ENCODE measurements at places on chromosomes 13 and 19.

DNA sequence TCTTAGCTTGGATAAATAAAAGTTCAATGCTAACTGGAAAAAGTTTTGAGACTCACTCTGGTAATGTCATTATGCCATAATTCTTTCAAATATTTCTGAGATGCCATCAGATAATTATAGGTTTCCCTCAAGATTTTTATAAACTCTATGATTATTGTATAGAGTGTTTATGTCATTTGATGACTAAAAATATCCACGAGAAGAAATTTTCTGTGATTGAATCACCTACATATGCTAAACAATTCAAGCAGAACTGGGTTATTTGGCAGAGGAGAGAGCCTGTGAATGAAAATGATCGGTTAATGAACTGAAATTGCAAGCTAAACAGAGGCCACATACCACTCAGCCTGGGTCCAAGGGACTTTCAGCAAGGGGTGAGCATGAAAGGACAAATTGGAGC, 92.6 kb upstream of the TSC22D1 start:
- no peak overlapping the region for H3K4me3 ChIP-seq
- no peak for DNase-seq
- no peak overlapping the region for H3K27ac ChIP-seq
- no peaks in the 10 kb centered on the region for H3K27me3 ChIP-seq

GRCh38 chr13:44302233-44302632, 71.4 kb upstream of the SERP2 start:
- no peak overlapping the region for H3K4me3 ChIP-seq
- no peaks in the 10 kb centered on the region for H3K27me3 ChIP-seq
- no peak for DNase-seq
- H3K36me3 ChIP-seq = no peaks in the 10 kb centered on the region

- no peak for DNase-seq
- H3K4me1 ChIP-seq = no peaks in the 10 kb centered on the region
- H3K27ac ChIP-seq = no peak overlapping the region
- H3K27me3 ChIP-seq = no peaks in the 10 kb centered on the region
- H3K4me3 ChIP-seq = no peak overlapping the region
Measured at GRCh38 chr13:80946008-80946802, 605.3 kb upstream of the SPRY2 start.

GRCh38 chr19:28927456-28927855, 285.5 kb downstream of the UQCRFS1 start:
- DNase-seq = no peak
- H3K27ac ChIP-seq = no peak overlapping the region
- no peak overlapping the region for H3K4me3 ChIP-seq
- H3K27me3 ChIP-seq = no peaks in the 10 kb centered on the region

DNA sequence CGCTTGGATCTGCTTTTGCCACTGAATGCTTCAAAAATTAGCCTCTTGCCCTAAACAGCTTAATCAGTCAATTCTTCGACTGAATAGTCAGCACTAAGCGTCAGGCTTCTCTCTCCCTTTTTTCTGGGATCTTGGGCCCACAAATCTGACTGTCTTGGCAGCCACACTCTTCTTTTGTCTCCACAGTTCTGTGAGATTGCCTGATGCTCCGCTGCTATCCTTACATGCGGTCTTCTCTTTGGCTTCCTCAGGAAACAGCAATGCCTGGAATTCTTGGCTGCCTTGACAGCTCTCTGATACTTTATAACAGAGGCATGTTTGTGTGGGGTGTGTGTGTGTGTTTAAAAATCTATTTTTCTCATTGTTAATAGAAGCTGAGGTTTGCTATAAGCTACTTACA, 32.6 kb downstream of the ERCC5 start:
- no peaks in the 10 kb centered on the region for H3K27me3 ChIP-seq
- H3K4me3 ChIP-seq = no peak overlapping the region
- no peak for DNase-seq
- no peak overlapping the region for H3K27ac ChIP-seq

- H3K27me3 ChIP-seq = no peaks in the 10 kb centered on the region
- no peaks in the 10 kb centered on the region for H3K4me1 ChIP-seq
- H3K4me3 ChIP-seq = no peak overlapping the region
- H3K36me3 ChIP-seq = no peaks in the 10 kb centered on the region
- no peak for DNase-seq
Measured at GRCh38 chr13:94173312-94173854, 306.1 kb downstream of the DCT start.

GRCh38 chr13:26583662-26584061, 26.2 kb downstream of the WASF3 start:
- no peaks in the 10 kb centered on the region for H3K4me1 ChIP-seq
- DNase-seq = no peak
- no peaks in the 10 kb centered on the region for H3K36me3 ChIP-seq
- H3K4me3 ChIP-seq = no peak overlapping the region

DNA sequence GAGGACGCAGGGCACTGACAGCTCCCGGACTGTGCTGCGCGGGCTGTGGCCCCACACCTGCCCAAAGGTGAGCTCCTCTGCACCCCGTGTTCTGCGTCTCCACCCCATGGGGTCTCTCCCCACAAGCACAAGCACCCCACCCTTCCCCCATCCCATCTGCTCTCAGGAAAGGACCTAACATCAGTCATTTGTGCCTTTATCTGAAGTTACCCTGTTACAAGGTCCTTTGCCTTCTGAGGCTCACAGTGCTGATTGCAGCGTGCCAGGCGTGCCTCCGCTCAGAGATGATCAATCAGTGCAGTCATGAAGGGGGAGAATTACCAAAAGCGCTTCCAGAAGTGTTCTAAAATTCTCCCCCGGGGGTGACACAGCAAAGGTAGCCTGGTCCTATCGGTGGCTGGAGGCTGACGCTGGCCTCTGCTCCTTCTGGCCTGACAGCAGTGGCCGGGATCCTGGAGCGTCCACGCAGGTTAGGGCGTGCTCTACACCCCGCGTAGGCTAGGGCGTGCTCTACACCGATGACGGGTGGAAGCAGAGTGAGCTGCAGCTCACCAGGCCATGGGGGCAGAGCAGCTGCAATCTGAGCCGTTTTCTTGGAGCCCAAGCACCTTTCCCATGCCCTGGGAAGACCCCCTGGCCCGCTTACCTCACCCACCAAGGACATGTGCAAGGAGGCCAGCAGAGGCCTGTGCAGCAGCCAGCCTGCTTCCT, 84.7 kb upstream of the TM9SF2 start:
- H3K4me3 ChIP-seq = no peak overlapping the region
- no peaks in the 10 kb centered on the region for H3K27me3 ChIP-seq
- no peaks in the 10 kb centered on the region for H3K4me1 ChIP-seq
- no peak overlapping the region for H3K27ac ChIP-seq
- H3K36me3 ChIP-seq = no peaks in the 10 kb centered on the region
- DNase-seq = peak; percentile 59

- no peaks in the 10 kb centered on the region for H3K4me1 ChIP-seq
- H3K27ac ChIP-seq = no peak overlapping the region
- H3K27me3 ChIP-seq = no peaks in the 10 kb centered on the region
- DNase-seq = no peak
- no peaks in the 10 kb centered on the region for H3K36me3 ChIP-seq
Measured at GRCh38 chr19:4553092-4553695, 6.3 kb downstream of the SEMA6B start.

DNA sequence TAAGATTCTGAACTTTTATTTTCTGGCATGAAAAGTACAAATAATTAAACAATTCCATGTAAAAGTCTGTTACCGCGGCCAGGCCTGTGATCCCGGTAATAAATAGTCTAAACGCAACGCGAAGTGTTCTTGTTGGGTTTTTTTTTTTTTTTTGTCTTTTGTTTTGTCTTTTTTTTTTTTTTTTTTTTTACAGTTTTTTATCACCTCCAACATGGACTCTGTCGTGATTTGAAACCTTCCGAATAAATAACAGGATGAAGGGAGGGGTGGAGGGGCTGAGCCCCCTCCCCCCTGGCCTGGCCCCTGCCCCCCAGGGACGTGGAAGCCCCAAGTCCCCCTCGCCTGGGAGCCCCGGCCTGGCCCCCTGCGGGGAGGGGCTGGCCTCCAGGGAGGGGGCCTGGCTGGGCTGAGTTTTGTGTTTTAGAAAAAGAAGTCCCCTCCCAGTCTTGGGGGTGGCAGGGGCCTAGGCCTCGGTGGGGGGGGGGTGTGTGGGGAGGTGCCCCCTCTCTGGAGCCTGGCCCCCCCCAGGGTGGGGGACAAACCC, 16.0 kb downstream of the PRKCSH start:
- H3K4me1 ChIP-seq = no peaks in the 10 kb centered on the region
- no peak overlapping the region for H3K4me3 ChIP-seq
- H3K36me3 ChIP-seq = peaks cover 2% of the 10 kb centered on the region
- H3K27ac ChIP-seq = no peak overlapping the region
- H3K27me3 ChIP-seq = no peaks in the 10 kb centered on the region

GRCh38 chr13:39580881-39581575, 22.0 kb downstream of the LHFPL6 start:
- peaks cover 15% of the 10 kb centered on the region for H3K4me1 ChIP-seq
- peaks cover 3% of the 10 kb centered on the region for H3K36me3 ChIP-seq
- no peak for DNase-seq
- no peaks in the 10 kb centered on the region for H3K27me3 ChIP-seq

DNA sequence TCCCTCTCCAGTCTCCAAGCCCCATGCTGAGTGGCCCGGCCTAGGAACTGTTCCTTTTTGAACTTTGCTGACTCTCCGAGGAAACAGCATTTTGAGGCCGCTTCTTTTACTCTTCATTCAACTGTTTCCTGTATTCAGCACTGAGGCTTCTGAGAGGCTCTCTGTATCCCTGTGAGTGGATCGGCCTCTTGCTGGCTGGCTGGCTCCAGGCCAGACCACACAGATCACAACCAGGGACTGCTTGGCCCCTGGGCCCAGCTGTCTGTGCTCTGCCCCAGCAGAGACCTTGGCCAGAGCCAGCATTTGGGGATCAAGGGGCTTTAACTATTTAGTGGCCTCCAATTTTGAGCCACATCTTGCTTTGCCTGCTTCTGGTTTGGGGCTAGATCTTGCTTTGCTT, 75.6 kb upstream of the KL start:
- no peaks in the 10 kb centered on the region for H3K27me3 ChIP-seq
- DNase-seq = no peak
- no peaks in the 10 kb centered on the region for H3K36me3 ChIP-seq
- no peaks in the 10 kb centered on the region for H3K4me1 ChIP-seq
- H3K27ac ChIP-seq = no peak overlapping the region
- no peak overlapping the region for H3K4me3 ChIP-seq

DNA sequence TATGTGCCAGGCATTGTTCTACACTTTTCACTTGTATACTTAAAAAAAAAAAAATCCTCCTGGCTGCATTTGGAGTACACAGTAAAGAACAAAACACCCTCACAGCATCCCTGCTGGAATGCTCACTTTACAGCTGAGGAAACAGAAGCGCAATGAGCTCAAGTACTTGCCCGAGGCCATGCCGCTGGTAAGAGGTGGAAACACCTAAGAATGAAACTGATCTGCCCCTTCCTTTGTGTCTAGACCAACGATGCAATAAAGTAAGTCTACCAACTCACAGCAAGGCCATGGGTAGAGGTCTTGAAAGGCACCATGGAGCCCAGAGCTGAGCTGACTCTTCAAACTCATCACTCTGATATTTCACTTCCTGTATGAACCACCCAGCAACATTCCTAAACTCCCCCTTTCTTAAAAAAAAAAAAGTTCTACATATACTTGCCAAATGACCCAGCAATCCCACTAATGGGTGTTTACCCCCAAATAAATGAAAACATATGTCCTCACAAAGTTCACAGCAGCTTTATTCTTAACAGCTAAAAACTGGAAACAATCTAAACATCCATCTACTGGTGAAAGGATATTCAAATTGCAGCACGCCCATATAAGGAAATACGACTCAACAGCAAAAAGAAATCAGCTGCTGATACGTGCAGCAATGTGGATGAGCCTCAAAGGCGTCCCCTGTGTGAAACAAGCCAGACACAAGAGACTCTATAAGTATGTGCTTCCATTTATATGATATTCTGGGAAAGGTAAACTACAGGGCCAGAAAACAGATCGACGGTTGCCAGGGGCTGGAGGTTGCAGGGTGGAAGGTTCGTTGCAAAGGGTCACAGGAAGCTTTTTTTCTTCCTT, 236.6 kb upstream of the MAB21L1 start:
- no peak overlapping the region for H3K27ac ChIP-seq
- no peak overlapping the region for H3K4me3 ChIP-seq
- H3K27me3 ChIP-seq = no peaks in the 10 kb centered on the region
- DNase-seq = no peak
- H3K36me3 ChIP-seq = no peaks in the 10 kb centered on the region

GRCh38 chr13:81480634-81481033, 1139.7 kb upstream of the SPRY2 start:
- no peaks in the 10 kb centered on the region for H3K36me3 ChIP-seq
- H3K27ac ChIP-seq = no peak overlapping the region
- H3K4me3 ChIP-seq = no peak overlapping the region
- H3K27me3 ChIP-seq = no peaks in the 10 kb centered on the region
- DNase-seq = no peak

- H3K27ac ChIP-seq = no peak overlapping the region
- H3K27me3 ChIP-seq = no peaks in the 10 kb centered on the region
- no peaks in the 10 kb centered on the region for H3K4me1 ChIP-seq
- no peak overlapping the region for H3K4me3 ChIP-seq
- no peaks in the 10 kb centered on the region for H3K36me3 ChIP-seq
- DNase-seq = no peak
Measured at GRCh38 chr13:34810996-34811395, 131.1 kb upstream of the NBEA start.

DNA sequence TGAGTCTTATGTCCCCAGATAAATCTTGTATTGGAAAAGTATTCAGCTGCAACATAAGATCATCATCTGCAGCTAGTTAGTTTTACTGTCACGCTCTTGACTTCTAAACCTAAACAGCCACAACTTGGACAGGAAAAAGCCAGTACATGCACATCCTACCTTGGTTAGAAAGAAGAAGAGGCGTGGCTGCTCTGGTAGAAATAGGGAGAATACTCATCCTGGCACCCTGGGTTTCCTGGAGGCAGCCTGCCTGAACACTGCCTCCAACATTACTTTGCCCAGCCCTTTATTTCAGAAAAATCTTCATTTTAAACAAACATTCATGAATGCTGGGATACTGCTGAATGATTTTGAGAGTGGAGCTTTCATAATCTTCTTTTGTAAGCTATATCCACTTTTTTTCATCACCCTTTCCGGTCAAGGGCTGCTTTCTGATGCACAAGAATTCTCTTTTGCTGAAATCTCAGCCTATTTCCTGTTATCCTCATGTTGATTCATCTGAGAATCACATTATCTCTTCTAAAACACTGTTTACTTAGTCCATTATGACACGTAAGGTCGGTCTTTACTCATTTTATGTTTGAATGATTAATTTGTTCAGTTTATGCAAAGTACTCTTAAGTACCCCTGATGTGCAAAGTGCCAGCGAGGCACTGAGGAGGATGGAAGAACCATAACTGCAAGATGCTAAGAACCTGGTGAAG, 55.2 kb downstream of the STARD13 start:
- no peak for DNase-seq
- no peaks in the 10 kb centered on the region for H3K36me3 ChIP-seq
- peaks cover 1% of the 10 kb centered on the region for H3K4me1 ChIP-seq
- H3K4me3 ChIP-seq = no peak overlapping the region

DNA sequence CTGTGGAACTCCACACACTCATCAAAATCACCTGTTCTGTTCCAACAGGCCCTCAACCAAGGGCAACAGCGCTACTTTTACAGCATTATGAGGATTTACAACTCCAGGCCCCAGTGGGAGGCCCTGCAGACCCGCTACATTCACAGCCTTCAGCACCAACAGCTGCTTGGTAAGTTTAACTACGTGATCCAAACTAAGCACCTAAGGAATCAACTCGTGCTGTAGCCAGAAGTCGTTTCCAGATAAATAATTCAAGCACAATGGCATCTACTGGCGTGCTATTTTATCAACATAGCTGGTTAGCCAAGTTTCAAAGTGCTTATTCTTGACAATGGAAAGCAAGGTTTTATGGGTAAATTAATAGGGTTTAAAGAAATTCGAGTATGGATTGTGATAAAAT, 5.3 kb downstream of the FAM216B start:
- no peak overlapping the region for H3K4me3 ChIP-seq
- no peaks in the 10 kb centered on the region for H3K27me3 ChIP-seq
- no peaks in the 10 kb centered on the region for H3K36me3 ChIP-seq
- no peak for DNase-seq

All from aorta (tissue), 5 donors.